ENCODE measurements at places on chromosomes 5 and 9. TPM values are rescaled to one million over a fixed set of nuclear protein-coding genes. Genes with fewer than 3 reads are reported as not detected.

DNA sequence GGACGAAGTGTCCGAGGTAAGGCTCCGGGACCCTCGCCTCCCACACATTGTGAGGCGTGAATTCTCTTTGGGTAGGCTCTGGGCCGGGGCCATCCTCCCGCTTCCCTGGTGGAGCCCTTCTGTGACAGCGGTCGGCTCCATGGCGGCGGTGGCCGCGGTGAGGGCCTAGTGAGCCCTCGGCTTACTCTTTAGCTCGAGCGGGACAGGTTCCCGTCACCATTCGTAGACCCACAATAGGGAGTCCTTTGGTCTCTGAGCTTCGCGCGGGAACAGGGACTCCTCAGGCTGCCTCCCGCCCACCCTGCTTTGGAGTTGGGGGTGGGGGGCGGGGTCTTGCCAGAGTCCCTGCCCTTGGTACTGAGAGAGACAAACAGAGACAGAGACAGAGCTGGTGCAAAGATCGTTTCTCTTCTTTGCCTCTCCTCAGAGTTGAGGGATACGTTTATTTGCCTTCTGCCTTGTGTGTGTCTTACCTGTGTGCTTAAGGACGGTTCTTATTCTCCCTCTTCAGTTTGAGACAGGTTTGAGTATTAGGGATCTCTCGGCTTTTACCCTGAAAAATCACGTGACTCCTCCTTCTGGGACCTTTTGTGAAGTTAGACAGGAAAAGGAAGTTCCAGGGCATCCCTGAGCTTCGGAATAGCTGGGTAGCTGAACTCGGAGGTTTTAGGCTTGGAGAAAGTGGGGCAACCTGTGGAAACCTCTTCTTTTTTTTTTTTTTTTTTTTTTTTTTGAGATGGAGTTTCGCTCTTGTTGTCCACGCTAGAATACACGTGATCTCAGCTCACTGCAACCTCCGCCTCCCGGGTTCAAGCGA, 833 bp downstream of the ANKHD1 start:
- DNase-seq = peak; percentile 44

ST6GALNAC4 gene
- total RNA-seq = 25.8 TPM

DNA sequence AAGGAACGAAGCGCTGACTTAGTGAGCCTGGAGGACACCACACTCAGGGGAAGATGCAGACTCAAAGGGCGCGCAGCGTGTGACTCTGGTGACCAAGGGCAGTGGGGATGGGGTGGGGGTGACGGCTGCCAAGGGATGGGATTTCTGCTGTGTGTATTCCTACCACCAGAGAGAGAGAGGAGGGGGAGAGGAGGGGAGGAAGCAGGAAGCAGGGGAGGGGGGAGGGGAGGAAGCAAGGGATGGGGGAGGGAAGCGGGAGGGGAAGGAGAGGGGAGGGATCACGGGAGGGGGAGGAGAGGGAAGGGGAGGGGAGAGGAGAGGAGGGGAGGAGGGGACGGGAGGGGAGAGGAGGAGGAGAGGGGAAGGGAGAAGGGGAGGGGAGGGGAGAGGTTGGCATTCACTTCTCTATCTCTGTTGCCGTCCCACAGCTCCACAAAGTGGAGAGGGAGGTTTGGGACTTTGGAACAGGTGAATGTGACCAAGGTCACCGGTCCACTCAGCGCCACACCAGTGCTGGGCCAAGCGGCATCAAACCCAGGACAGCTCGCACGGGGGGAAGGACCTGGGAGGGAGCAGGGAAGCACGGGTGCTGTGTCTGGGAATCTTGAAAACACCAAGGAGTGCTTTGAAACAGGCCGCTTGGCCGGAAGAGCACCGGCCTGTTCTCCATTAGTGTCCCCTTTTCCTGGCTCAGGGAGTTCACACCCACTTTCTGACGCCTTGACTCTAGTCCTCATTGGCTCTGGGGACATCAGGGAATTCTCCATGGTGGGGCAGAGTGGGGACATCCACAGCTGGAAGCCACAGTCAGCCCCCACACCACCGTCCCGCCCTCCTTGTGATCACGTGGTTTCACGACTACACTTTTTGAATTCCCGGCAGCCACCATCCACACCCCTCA, 77.4 kb downstream of the VAV2 start:
- no peak for DNase-seq

DNA sequence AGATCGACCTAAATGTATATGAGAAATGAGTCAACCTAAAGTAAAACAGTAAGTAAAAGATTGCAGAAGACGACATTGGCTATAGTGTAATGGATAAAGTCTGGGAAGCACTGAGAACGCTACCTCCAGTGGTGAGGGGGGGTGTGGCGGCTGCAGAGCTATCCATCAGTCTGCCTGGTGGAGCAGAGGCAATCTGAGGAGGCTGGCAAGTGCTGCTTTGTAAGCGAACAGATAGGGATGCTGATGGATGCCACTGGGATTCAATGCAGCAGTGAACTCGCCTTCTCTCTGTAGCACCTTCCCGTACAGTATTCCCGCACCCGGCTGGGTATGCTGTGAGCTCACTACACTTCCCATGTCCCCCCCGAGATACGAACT, 261.5 kb downstream of the NSG2 start:
- DNase-seq = no peak

DNA sequence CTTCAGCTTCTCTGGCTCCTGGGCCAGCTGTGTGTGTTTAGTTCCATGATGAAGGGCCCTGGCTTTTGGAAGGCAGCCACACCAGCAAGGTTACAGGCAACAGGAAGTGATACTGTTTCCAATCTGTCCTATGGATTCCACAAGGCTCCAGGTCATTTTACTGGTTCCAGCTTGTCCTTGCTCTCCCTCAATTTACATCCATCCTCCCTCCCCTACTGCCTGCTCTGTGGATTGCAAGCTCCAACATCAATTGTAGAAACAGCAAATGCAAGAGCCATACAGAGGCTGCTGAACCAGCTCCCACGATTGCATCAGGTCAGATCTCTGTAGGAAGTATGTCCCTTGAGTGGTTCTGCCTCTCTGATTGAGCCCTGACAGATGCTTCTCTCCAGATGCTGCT, 409.8 kb downstream of the NTRK2 start:
- no peak for DNase-seq

DNA sequence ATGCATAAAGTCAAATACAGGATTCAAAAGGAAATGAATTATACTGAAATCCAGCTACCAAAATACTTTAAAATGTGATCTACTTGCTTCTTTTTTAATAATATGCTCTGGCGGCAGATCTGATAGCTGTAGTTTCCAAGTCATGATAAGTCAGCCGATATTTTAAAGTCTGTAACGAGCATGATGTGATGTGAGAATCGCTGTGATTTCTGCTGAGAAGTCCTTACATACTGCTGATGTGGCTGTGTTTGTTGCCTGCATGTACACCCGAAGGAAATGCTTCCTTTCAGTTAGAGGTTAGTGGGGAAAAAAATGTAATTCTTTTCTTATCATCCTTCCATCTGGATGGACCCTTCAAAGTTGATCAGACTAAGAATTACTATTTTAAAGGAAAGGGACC, 4.8 kb upstream of the SEMA4D start:
- no peak for DNase-seq

GRCh38 chr5:95053253-95053652, 231.6 kb downstream of the MCTP1 start:
- no peak for DNase-seq

TRPM6 gene
- 2.6 TPM for total RNA-seq

DNA sequence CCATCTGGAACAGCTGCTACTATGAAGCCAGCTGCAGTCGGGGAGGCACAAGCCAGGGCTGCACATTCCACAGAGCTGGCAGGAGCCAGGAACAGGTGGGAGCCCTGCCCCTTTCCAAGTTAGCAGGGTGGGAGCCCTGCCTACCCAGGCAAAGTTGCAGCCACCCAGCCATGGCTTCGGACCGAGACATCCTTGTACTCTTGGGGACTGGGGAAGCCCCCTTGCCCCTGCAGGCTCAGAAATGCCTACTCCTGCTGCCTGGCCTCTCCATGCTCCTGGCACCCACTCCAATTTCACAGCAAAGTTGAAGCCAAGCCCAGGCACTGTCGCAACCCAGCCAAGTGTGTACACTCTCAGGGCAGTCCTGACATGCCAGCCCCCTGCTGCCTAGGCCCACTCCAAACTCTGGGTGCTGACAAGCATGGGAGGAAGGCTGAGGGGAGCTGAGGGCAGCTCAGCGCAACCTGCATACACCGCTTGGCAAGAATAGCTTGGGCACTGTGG, 165.1 kb downstream of the RNF180 start:
- no peak for DNase-seq

GRCh38 chr5:41485533-41485932, 24.9 kb downstream of the PLCXD3 start:
- no peak for DNase-seq

DNA sequence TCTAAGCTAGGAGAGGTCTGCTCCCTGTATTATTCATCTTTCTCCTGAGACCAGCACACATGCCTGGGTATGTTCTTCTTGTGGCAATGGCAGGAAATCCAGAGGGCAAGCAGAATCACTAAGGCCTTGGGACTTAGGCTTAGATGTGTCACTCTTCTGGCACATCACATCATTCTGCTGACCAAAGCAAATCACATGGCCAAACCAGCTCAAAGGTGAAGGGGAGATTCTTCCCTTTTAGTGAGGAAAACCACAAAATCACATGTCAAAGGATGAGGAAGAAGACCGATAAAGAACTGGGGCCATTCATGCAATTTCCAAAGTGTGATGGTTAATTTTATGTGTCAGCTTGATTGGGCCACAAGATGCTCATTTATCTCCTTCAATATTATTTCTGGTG, 5.7 kb upstream of the AGGF1 start:
- no peak for DNase-seq

DNA sequence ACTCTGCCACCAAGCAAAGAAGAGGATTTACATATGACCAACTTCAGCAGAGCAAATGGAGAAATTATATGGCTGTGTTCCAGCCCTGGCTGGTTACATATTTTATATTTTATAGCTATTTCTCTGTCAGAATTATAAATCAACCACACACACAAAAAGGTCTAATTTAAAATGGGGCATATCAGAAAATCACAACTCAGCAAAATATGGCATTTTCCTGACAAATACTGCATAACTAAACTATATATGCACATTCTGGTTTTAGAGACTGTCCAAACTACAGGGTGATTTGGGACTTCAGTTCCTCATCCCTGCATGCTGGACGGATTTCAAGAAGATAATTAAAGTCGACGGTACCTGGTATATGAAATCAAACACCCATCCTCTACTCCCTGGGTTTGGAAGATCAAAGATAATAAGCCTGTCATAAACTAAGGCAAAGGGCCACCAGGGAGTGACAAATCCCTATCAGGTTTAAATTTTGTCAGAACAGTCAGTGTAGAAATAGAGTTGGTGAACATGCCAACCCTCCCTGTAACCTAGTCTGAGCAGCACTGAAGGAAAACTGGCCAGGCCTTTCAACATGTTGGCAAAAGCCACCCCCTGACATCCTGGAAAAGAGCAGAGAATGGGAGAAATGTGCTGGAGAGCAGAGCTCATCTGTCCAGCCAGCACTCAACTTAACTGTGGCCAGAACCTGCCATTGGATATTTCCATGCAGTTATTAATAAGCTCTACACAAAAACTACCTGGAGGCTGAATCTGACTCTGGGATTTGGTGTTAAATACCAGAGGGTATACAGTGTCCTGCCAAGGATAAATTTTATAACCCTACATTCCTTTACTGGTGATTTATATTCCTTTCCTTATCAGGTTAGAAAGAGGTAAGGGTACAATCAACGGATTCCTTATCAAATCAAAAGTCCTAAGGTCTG, 235.7 kb downstream of the ENC1 start:
- no peak for DNase-seq

OBP2B gene
- not detected for total RNA-seq

GRCh38 chr9:128550226-128550625, 2.2 kb upstream of the SPTAN1 start:
- no peak for DNase-seq

DNA sequence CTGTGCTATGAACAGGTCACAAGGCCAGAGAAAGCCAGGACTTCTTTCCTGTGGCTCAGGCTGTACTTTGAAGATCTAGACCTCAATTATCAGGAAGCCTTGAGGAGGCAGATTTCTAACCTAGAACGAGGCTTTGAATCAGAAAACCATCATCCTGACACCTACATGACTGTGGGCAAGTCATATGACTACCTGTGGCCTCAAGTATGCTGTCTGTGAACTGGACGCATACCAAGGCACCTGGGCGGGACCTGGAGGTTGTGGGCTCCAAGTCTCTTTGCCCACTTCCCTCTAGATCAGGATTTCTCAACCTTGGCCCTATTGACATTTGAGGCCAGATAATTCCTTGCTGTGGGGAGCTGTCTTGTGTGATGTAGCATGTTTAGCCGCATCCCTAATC, 42.5 kb downstream of the KLF4 start:
- no peak for DNase-seq

DNA sequence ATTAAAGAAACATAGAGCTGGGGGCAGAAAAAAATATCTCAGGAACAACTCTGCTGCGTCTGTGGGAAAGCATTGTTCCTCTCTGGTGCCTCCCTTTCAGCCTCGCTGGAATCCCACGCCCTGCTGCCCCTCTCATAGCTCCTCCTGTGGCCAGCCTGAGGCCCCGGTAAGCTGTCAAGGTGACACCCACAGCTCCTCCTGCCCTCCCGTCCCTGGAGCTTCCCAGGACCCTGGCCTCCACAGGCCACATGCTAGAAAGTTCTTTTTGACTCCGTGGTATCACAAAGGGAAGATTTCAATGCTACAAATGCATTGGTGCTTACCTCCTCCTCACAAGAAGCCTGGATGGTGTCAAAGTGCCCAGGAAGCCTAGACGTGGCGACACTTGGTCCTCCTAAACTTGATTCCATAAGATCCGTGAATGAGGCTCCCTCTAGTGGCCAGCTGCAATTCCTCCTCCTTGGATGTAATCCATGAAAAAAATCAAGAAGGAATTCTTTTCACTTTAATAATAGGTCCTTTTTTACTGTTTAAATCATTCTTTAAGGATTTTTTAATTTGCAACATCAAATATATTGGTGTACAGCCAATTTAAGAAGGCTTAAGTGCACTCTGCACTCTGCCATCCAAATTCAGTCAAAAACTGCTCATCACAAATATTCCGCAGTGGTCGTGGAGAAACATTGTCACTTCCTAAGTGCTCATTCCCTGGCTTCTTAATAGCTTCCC, 104.9 kb downstream of the CFAP90 start:
- DNase-seq = peak; percentile 82

DNA sequence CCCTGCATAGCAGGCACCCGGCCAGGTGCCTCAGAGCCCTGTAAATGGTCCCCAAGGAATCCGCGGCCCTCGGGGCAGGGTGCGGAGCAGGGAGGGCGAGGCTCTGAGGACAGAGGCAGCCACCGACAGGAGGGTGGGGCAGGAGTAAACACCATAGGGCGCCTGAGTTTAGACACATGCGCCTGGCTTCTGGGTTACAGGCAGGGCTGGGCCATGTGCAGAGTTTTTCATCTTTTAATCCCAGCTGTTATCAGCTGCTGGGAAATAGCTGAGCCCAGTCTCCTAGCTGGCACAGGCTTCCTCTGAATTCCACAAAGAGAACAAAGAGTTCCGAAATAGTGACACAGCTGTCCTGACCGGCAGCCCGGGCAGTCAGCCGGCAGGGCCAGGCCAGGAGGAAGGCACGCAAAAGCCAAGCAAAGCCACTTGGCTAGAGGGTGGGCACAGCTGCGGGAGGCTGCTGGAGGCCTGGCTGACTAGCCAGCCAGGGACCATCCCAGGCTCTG, 98.9 kb upstream of the PHYKPL start:
- peak; percentile 73 for DNase-seq
